ENCODE measurements at places on chromosomes 1 and 21.

DNA sequence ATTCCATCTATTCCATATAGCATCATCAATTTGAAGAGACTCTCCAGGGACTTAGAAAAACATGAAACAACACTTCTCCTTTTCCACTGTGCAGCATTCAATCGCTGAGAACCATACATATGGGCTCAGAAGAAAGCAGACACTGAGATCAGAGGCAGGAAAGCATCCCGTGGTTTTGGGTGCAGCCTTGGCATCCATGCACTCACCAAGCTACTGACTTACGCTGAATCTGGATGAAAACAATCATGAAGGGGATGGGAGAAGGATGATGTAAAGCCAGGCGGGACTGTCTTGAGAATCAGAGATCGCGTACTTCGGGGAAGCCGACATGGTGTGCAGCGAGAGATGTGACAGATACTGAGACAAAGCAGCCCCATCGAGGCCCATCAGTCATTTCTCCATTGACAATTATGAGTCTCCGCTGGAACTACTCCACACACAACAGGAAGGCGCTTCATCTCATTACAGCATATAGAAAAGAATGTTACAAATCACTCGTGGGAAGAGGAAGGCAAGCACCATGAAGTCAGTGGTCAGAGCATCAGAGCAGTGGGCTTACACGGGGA is 2.3 kb upstream of the TIAM1 start:
- no peak for DNase-seq

GRCh38 chr1:41428738-41429640 is 55.5 kb downstream of the EDN2 start:
- peak; percentile 10 for DNase-seq

DNA sequence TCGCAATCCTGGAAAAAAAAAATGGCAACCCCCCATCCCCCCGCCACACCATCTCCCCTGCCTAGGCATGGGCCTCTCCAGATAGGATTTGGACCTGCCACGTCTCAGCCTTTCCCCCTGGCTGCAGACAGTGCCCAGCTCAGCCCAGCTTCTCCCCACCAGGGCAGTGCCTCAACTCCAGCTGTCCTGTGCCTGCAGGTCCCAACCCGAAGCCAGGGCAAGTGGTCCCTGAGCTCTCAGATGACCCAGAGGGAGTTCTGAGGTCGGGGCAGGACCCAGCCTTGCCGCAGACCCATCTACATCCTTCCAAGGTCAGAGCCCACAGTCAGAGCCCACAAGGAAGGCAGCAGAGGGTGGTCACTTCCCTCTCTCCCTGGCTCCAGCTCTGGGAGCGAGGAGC is 86.7 kb upstream of the POU3F1 start:
- no peak for DNase-seq

DNA sequence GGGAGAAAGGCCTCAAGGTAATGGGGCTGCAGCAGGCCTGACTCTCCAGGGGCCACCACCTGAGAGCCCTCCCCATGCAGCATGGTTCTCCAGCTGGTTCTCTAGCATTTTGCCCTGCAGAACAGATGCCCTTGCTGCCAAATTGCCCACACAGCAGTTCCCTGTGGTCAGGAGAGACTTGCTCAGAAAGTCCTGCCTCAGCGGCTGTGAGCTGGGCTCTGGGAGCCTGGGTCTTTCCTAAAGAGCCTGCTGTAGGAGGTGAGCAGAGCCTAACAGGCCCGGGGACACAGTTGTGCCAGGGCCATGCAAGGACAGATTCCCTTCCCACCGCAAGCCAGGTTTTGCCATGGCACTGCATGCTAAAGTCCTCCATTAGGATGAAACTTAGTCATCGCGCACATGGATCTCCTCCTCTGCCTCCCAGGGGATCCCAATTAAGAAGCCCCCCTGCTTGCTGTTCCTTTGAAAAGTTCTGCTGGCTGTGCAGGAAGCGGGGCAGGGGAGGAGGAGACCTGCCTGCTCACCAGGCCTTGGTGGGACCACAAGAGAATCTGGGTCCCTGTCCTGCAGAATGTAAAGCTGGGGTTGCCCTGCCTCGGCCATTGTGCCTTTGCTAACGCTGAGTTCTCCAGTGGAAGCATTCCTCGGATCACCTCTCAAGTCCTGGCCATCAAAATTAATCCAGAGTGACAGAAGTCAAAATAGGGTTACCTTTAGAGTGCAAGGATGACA is 21.4 kb downstream of the TEX35 start:
- DNase-seq = no peak

- DNase-seq = peak; percentile 87
Observed at GRCh38 chr21:43851593-43851992, 13.4 kb upstream of the AGPAT3 start.

GRCh38 chr1:13623021-13623637 is 39.5 kb downstream of the PDPN start:
- no peak for DNase-seq

- DNase-seq = no peak
Observed at GRCh38 chr1:23704834-23705495, 13.4 kb downstream of the RPL11 start.

- DNase-seq = peak; percentile 95
Observed at GRCh38 chr1:36743286-36744005, 260.7 kb upstream of the CSF3R start.

DNA sequence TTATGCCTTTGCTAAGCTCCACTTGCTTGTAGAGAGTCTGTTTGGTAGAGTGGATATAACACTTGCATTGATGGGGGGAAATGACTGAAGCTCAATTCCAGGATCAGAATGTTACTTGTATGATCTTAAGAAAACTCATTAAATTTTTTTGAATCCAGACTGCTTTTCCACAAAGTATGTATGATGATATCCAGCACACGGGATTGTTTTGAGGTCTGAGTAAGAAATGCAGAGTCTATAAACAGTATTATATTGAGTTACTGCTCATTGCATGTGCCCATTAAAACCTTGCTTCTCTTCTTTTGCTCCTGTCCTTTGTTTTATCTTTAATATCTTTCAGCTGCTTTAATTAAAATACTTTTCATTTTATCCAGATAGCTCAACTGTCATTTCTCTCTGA is 570.4 kb upstream of the ZRANB2 start:
- DNase-seq = no peak

DNA sequence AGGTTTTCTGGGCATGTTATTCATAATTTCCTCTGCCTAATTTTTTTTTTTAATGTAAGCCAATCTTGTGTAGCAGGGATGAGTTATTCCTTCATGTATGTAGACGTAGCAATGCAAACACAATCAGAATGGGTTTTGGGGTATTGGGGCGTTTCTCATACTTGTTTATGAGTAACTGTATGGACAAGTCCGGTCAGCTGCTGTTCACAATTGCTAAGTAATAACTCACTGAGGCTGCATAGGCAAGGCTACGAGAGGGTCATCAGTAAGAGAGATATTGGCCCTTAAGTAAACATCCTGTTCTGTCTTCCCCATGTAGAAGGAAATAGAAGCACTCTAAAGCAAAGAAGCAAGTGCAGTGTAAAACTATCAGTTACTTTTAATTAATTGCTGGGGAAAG is 9.5 kb upstream of the TARS2 start:
- DNase-seq = no peak

- DNase-seq = no peak
Observed at GRCh38 chr1:192669174-192669573, 33.2 kb downstream of the RGS13 start.

Data from NCI-H2171 treated with DMSO at 0.1 percent for 48 hours (cell line).